ENCODE measurements at places on chromosomes 11 and 22.

- no peak for DNase-seq
These were observed 30.9 kb downstream of the C11orf58 start for GRCh38 chr11:16769386-16769785.

- no peak for DNase-seq
These were observed 987 bp upstream of the GRIK4 start for GRCh38 chr11:120510406-120511115.

- DNase-seq: no peak
These were observed 93.9 kb downstream of the GRIK4 start for GRCh38 chr11:120605469-120605868.

GRCh38 chr11:102882389-102883024 lies 7.7 kb upstream of the MMP12 start:
- no peak for DNase-seq

DNA sequence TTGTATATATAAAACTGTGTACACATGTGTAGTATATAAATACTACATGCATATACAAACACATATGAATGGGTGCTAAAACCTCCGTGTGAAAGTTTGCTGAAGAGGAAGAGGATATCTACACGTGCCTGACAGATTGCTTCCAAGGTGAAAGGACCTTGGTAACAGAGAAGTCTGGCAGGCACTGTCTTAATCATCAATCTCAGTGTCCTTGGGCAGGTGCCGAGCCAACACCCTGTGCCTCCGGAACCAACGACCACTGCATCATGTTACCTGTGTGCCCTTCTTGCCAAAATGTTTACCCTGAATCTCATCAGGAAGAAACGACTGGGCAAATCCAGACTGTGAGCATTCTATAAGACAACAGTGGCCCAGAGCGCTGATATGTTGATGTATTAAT lies 15.0 kb downstream of the NAP1L4 start:
- DNase-seq: no peak

DNA sequence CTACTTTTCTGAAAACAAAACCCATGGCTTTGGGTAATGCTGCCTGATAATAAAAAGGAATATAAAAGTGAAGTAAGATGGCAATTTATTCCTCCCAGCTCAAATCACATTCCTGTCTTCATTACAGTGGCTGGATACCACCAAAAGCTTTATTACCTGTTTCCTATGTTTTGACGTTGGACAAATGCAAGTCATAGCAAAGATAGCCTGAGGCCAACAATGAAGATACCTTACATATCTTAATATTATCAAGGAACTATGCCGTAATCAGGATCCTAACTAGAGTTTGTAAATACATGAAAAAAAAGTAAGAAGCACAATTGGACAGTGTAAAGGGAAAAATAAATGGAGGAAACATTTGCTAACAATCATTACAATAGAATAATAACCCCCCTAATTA lies 202.4 kb downstream of the SOX6 start:
- DNase-seq: no peak

DNA sequence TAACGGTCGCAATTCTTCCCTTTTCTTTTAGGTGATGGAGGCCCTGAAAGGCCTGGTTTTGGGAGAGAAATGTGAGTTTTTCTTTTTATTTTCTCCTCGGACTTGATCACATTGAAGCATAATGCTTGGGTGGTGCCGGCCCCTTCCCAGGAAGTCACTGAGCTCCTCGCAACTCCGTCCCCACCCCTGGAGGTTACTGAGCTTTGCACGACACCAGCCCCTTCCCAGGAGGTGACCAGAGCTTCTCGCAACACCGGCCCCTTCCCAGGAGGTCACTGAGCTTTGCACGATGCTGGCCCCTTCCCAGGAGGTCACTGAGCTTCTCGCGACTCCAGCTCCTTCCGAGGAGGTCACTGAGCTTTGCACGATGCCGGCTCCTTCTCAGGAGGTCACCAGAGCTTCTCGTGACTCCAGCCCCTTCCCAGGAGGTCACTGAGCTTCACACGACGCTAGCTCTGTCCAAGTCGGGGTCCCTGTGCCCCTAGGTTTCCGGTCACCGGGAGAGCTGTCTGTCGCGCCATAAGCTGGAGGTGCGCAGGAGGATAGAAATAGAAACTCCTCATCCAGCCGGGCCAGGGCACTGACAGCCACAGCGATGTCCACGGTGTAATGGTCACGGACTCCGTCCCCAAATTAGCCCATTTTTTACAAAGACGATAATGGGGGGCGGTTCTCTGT lies 586.4 kb downstream of the BRD1 start:
- no peak for DNase-seq

DNA sequence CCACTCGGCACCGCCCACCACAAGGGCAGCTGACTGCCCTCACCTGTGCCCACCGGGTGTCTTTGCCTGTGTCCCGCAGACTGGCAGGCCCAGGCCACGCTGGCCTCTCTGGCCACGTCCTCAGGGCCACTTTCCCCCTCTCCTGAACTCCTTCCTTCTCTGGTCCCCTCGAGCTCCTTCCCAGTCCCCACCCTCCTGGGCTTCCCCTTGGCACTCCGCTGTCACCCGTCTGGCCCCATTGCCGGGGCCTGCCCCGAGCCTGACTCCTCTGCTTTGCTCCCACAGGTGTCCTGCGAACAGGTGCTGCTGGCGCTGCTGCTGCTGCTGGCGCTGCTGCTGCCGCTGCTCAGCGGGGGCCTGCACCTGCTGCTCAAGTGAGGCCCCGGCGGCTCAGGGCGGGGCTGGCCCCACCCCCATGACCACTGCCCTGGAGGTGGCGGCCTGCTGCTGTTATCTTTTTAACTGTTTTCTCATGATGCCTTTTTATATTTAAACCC lies 14.2 kb downstream of the MCAT start:
- no peak for DNase-seq

DNA sequence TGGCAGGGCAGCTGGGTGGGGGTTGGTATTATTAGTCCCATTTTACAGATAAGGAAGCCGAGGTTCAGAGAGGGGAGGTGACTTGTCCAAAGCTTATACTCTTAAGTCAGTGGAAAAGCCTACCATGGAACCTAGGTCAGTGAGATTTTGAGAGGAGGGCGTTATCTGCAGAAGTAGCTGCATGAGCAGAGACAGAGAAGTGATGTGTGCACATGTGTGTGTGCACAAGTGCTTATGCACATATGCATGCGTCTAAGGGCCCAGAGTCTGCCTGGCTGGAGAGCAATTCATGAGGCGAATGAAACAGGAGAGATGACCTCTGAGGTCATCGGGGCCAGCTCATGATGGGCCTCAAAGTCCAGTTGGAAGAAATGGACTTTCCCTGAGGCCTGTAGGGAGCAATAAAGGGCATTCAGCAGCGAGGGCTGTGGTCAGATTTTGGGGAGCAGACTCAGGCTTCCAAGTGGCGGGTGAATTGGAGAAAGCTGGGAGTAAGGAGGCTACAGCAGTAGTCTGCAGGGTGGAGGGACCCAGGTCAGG lies 8.2 kb downstream of the PLEKHB1 start:
- DNase-seq: no peak

DNA sequence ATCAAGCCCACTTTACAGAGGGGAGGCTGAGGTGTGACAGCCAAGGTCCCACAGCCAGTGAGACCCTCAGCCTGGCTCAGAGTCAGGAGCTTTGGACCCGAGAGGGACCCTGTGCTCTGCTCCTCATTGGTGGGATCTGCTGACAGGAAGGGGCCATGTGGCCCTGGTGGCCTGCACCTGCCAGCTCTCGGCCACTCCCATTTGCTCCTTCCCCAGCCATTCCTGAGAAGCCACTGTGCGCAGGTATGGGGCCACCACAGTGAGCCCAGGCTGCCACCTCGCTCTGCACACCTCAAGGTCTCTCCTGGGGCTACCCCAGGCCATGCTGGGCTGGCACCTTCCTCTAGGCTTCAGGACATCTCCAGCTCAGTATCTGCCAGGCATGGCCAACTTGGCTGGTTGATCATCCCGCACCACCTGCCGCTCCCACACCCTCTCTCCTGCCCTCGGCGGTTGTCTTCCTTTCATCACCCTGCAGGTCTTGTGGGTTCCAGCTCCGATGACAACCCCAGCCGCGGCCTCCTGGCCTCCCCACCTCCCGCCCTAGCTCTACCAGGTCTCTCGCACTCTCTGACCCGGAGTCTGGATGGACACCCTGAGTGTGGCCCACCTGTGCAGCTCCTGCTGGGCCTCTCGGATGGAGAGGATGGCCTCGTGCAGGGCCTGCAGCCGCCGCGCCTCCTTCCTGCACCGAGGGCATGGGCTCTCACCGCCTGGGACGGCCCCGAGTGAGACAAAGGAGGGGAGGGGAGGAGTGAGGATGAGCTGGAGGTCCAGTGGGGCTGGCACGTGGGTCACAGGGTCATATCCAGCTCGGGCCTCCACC lies 32.2 kb upstream of the CARS1 start:
- no peak for DNase-seq

GRCh38 chr11:21190181-21190580 lies 520.8 kb downstream of the NELL1 start:
- DNase-seq: no peak

DNA sequence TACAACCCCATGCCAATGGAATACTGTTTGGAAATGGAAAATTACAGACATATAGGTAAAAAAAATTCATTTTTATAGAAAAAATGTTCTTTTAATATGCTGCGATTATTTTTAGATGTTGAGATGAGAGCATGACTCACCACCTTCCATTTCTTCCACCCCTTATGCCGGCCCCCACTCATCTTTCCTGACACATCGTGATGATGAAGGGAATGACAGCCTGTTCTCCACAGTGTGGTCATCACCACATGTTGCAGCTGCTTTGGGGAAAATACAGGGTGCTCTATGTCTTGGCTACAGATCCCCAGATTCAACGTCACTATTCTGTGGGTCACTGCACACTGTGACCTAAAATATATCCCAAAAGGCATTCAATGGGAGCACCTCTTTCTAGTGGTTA lies 916.2 kb downstream of the METTL15 start:
- DNase-seq: no peak

DNA sequence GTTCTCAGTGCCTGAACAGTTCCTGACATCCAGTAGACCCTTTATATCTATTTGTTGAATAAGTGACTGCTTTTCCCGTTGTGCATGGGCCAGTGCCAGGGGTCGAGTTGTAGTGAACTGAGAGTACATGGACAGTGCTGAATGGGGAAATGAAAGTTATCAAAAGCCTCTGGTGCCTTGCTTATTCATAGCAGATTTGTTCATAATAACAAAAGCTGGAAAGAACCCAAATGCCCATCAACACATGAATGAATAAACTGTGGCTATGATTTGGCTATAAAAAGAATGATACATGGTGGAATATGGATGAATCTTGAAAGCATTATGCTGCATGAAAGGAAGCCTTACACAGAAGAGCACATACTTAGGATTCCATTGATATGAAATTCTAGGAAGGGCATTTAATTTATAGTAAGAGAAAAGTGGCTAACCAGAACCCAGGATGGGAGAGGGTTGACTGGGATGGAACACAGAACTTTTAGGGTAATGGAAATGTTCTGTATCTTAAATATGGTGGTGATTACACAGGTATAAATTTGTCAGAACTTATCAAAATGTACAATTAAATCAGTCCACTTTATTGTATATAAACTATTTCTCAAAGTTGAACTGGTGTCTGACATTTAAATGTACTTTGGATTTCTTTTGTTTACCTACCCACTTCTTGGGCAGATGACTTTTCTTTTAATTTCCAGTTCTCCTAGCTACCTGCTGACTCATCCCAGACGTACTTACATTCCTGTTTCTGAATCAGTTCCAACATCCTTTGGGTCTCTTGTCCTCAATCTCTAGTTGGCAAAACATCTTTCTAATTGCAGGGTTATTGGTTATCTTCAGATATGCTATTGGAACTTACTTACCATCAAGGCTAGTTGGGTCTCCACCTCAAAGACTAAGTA lies 42.8 kb downstream of the PACS1 start:
- no peak for DNase-seq

DNA sequence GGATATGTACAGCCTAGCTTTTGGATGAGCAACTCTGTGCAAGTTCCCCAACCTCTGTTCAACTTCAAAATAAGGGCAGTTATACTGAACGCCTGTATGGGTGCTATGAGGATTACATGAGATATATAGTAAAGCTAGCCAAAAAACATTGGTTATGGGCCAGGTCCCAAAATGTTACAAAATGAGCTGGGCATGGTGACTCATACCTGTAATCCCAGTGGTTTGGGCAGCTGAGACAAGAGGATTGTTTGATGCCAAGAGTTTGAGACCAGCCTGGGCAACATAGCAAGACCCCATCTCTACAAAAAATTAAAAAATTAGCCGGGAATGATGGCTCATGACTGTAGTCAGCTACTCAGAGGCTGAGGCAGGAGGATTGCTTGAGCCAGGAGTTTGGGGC lies 118.4 kb downstream of the TEAD1 start:
- DNase-seq: no peak

GRCh38 chr11:45860764-45861510 lies 13.7 kb downstream of the CRY2 start:
- DNase-seq: no peak

DNA sequence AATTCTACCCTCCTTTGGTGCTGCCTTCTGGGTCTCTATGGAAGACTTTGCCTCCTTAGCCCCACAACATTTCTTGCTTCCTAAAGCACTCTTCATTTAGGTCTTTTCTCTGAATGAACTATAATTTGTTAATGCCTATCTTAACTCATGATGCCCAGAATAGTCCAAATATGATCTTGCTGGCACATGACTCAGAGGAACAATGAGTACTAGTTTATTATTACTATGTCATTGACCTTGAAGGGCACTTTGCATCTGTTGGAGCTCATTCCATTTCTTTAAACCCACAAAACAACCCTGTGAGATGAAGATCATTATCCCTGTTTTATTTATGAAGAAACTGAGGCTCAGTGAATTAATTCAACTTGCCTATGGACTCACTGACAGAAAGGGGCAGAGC lies 320.2 kb upstream of the PLET1 start:
- DNase-seq: no peak

GRCh38 chr11:76654298-76654851 lies 16.2 kb downstream of the LRRC32 start:
- no peak for DNase-seq

GRCh38 chr11:131770801-131771200 lies 400.4 kb downstream of the NTM start:
- no peak for DNase-seq

DNA sequence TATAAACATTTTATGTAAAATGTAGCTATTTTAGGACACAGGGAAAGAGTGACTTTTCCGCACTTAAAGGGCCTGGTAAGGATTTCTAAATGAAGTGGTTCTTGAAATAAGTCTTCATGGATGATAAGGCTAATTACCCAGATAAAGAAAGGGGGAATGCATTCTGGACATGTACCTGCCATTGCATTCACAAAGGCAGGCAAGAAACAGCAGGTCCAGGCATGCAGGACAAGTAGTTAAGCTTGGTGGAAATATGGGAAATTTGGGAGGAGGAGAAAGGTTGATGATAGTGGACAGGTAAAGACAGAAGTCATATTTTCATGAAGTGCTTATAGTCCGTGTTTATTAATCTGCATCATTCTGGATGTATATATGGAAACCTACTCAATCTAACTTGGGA lies 621.2 kb downstream of the NTM start:
- no peak for DNase-seq

GRCh38 chr11:80587906-80588305 lies 1147.1 kb upstream of the TENM4 start:
- no peak for DNase-seq

DNA sequence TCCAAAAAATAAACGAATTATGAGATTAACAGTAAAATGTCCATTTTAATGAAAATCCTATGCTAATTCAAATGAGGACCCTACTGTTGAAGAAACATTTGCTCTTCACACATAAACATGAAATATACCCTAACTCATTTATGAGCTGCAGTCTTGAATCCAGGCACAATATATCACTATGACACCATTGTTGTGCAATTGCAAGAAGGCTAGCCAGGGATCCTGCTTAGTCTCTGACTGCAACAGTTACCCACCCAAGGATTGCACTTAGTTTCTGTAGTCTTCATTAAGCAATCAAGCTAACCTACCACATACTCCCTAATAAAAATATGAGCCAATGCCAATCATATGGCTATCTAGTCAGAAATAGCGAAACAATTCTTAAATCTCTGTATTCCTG lies 981.0 kb upstream of the FAT3 start:
- no peak for DNase-seq
